ENCODE measurements at places on chromosomes 6 and 20.

DNA sequence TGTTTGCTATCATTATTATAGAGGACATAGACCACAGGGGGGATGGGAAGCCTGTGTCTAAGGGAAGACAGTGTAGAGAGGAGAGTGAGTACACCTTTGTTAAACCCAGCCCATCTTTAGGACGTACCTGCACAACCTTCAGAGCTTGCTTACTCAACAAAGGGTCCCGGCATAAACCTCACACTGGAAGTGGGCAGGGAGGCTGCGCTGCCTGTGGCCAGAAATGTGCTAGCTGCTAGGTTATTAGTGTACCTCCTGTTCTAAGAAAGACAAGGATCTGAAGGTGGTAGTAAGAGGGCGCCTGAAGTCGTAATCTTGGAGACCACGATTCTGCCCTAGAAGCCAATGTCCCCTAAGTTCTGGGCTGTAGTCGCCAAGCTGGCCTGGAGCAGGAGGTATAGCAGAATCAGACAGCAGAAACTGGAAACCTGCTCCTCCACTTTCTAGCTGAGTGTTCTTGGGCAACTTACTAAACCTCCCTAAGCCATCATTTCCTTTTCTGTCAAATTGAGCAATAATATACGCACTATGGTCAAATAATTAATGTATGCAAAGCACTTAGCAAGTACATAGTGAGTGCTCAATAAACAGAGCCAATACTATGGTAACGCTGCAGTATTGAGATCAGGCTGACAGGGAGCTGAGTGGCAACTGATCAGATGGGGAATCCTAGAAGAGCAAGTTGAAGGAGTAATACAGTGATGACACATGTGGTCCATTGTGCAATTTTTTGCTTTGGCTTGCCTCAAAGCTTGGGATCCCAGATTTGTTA is 16.8 kb upstream of the AKIRIN2 start:
- no peak for DNase-seq

- no peak for DNase-seq
Measured at GRCh38 chr20:35274172-35275092, 3.5 kb downstream of the MMP24OS start.

GRCh38 chr6:121647905-121648304 is 212.5 kb downstream of the GJA1 start:
- DNase-seq: no peak

GRCh38 chr20:15618912-15619311 is 954.3 kb downstream of the KIF16B start:
- DNase-seq: no peak
